ENCODE measurements at places on chromosomes 1 and 21.

GRCh38 chr1:16173447-16174260, 17.8 kb upstream of the EPHA2 start:
- no peak for DNase-seq

GRCh38 chr1:119475866-119476439, 31.1 kb upstream of the HSD3B1 start:
- DNase-seq = no peak

GRCh38 chr21:28632755-28633408, 359.8 kb downstream of the LTN1 start:
- no peak for DNase-seq

- DNase-seq = no peak
These were observed 1535.7 kb downstream of the BRINP3 start for GRCh38 chr1:188941986-188942385.

DNA sequence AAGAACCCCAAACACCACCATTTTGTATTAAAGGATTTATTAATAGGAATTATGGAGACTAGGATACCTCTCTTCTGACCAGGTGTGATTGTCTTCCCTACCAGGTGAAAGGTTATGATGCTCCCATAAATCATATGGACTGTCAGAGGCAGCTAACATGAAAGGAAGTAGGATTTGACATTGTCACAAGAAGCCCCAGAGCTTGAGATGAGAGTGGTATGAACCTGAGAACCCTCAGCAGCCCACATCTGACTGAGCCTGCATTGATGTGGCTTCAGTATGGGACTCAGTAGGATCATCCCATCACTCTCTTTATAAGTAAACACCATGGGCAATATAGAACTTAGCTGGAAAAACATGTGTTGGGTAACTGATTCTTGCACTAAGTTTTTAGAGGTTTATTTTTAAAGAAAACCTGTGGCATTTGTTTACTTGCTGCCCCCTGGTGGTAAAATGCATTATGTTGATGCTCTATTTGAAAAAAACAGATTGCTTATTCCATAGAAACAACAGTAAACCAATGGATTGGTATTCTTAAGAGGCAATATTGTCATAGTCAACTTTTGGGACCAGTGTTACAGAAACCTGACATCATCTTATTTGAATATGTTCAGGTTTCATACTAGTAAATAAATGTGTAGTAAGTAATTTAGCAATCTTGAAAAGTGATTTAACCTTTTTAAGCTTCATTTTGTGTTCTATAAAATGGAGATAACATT, 16.6 kb upstream of the CACYBP start:
- DNase-seq = peak; percentile 65

- DNase-seq = no peak
These were observed 5.8 kb upstream of the TGFB2 start for GRCh38 chr1:218339267-218339831.

DNA sequence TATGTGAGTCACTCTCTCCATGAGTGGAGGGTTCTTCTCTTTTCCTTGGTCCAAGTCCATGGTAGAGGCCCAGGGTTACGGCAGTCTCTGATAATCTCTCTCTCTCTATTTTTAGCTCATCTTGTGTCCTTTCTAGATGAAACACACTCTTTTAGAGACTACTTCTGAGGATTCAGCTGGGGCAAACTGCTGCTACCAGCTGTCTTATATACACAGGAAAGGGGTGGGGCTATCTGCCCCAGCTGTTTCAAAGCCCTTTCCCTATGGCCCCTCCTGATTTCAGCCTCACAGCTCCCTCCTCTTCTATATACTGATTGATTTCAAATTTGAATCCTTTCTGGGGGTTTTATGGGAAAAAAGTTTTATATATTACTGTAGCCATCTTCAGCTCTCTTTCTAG, 324.8 kb downstream of the RWDD3 start:
- no peak for DNase-seq

DNA sequence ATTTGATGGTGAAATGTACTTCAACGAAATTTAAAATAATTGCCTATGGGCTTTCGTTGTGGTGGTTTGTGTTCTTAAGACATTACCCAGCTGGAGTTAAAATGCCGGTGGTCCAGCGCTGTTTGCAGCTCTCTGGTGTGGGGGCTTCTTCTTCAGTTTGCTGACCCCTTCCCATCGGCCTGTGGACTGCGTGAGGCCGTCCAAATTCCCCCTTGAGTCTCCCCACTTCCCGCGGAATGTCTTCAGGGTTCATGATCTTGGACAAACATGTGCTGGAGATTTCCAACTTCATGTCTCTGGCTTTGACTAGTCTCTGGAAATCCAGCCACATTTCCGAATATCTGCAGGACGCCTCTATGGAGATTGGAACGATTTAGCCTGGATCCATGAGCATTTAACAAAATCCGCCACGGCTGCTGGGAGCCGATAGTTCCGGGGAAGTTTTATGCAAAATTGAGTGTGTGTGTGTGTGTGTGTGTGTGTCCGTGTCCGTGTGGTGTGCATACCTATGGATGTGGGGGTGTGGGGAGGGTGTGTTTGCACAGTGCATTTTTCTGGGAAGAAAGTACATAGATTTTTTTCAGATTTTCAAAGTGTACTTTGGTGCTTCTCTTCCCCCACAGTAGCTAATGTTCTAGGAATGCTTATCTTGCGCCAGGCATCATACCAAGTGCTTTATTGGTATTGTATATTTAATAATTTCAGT, 117.2 kb downstream of the PCP4 start:
- DNase-seq = no peak

- DNase-seq = no peak
These were observed at the start of gene LRRC38 for GRCh38 chr1:13513895-13514546. TSS of gene LRRC38 (minus strand) at chr1:13514003. CDS start at chr1:13513593, 410 bp downstream.

DNA sequence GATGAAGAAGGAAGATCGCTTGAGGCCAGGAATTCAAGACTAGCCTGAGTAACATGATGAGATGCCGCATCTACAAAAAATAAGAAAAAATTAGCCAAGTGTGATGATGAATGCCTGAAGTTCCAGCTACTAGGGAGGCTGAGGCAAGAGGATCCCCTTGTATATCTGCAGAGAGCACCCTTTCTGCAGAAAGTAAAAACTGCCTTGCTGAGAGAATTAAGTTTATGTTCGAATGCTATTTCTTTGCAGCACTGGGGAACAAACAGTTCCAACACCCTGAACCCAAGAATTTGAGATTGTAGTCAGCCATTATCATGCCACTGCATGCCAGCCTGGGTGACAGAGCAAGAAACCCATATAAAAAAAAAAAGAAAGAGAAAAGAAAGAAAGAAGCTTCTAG, 20.6 kb upstream of the KCNT2 start:
- DNase-seq = no peak

GRCh38 chr1:91622616-91623015, 122.0 kb downstream of the CDC7 start:
- no peak for DNase-seq

DNA sequence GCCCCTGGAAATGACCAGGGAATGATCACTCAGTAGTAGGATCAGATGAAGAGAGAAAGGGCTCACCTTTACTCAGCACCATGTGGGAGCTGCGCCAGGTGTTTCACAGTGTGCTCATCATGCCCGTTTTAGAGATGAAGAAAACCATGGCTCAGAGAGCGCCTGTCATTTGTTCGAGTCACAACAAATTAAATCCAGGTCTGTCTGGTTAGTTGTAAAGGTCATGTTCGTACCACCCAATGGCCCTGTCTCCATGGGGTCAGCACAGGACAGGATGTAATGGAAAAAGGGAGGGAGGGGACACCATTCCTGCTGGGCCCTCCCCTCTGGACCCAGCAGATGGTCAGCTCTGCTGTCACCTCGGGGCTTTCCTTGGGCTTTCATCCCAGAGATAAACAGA, 15.2 kb downstream of the KIRREL1 start:
- DNase-seq = no peak

- no peak for DNase-seq
These were observed 67.9 kb upstream of the ARID1A start for GRCh38 chr1:26627954-26628353.

- no peak for DNase-seq
These were observed 25.7 kb downstream of the DIO1 start for GRCh38 chr1:53919675-53920066.

DNA sequence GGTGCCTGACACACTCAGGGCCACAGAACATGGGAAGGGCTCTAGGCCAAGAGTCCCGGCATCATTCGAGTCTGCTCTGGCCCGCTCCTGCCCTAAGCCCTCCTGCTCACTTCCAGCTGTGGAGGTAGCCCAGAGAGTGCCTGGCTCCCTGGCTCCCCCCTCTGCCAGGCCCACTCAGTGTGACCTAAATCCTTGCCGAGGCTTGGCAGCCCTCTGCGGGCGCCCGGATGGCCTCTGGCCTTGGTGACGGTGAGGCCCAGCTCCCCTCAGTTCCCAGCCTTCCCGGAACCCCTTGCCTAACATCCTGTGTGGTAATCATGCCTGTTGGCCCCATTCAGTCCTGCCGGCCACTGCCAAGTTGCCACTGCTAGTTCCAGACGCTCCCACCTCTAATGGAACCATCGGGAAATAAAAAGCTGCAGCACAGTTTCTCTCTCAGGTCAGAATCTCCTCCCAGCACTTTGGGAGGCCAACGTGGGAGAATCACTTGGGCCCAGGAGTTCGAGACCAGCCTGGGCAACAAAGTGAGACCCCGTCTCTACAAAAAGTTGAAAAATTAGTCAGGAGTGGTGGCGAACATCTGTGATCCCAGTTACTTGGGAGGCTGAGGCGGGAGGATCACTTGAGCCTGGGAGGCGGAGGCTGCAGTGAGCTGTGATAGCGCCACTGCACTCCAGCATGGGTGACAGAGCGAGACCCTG, 1.2 kb upstream of the H6PD start:
- DNase-seq = no peak

DNA sequence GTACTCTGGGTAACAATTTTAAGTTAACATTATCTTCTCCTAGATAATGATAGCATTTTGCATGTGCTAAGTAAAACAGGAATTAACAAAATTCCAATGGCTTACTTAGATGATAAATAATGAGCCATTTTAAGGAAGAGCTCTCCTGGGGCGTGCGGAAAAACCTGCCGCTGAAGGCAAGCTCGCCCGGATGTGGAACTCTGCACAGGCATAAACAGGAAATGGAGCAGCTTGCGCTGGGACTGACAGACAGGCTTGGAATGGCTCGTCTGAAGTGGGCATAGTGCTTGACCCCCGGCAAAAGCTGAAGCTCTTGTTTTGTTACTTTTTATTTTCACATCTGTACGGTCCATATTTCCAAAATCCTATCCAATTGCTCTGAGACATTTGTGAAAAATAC, 169.2 kb downstream of the ZNF281 start:
- no peak for DNase-seq

GRCh38 chr1:17893891-17894631, 138.9 kb downstream of the ACTL8 start:
- DNase-seq = no peak

- DNase-seq = no peak
These were observed 49.4 kb downstream of the WDR4 start for GRCh38 chr21:42829954-42830353.

DNA sequence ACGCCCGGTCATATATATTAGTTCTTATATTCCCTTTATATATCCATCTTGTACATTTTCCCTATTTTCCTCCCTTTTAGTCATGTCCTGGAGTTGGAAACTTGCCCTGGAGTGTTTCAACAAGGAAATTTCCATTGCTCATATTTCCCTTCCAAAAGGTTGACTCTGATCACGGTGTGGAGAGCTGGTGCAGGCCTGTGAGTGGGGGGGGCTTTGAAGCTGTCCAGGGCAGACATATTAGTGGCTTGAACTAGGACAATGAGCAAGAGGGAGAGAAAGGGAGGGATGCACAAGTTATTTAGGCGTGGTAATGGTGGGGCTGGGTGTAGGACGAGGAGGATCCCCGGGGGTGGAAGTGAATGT, 30.4 kb upstream of the TMEM61 start:
- no peak for DNase-seq

GRCh38 chr1:38834221-38834782, 25.3 kb downstream of the RRAGC start:
- DNase-seq = no peak

GRCh38 chr21:15826147-15826780, 96.5 kb downstream of the USP25 start:
- peak; percentile 28 for DNase-seq
